Activated CD8-positive, alpha-beta memory T cell treated with anti-CD3 and anti-CD28 coated beads, Interleukin-2, amount 50 U/mL, for 48 hours (primary cell): ENCODE measurements at places on chromosomes 4 and X.

- no peak for DNase-seq
Observed at GRCh38 chr4:79034544-79034943, 95.3 kb upstream of the PAQR3 start.

GRCh38 chrX:42778096-42778495, at the start of gene PPP1R2C:
PPP1R2C (minus strand) TSS chrX:42778163; CDS start chrX:42778079, 84 bp downstream.
- DNase-seq = no peak

DNA sequence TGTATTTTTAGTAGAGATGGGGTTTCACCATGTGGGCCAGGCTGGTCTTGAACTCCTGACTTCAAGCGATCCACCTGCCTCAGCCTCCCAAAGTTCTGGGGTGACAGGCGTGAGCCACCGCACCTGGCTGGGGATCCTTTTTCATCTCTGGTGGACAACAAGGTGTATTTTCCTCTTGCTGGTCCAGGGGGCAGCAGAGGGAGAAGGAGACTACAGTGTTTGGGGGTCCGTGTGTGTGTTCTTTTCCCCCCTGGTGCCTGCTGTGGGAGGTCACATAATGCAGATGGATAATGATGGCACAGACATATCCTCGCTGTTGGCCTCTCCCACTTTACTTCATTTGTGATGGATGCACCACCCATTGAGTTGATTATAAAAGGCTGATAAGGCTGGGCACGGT, 39.0 kb upstream of the CD99 start:
- no peak for DNase-seq

- DNase-seq = no peak
Observed at GRCh38 chr4:132683957-132684356, 465.1 kb upstream of the PCDH10 start.

- DNase-seq = no peak
Observed at GRCh38 chrX:96619588-96619987, 65.1 kb upstream of the DIAPH2 start.

DNA sequence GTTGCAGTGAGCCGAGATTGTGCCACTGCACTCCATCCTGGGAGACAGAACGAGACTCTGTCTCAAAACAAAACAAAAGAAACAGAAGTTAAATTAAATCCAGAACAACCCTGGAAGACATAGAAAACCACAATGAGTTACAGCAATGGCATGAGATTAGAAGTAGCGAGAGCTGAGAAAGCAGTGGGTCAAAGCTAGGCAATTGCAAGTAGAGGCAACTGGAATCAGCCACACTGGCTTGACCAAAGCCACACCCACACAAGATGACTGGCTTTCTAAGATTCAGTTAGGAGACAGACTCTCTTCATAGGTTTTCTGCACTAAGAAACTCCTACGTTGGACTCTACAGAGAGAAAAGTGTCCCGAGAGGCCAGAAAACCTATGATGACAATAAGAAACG, 443.0 kb downstream of the GPM6A start:
- DNase-seq = no peak

DNA sequence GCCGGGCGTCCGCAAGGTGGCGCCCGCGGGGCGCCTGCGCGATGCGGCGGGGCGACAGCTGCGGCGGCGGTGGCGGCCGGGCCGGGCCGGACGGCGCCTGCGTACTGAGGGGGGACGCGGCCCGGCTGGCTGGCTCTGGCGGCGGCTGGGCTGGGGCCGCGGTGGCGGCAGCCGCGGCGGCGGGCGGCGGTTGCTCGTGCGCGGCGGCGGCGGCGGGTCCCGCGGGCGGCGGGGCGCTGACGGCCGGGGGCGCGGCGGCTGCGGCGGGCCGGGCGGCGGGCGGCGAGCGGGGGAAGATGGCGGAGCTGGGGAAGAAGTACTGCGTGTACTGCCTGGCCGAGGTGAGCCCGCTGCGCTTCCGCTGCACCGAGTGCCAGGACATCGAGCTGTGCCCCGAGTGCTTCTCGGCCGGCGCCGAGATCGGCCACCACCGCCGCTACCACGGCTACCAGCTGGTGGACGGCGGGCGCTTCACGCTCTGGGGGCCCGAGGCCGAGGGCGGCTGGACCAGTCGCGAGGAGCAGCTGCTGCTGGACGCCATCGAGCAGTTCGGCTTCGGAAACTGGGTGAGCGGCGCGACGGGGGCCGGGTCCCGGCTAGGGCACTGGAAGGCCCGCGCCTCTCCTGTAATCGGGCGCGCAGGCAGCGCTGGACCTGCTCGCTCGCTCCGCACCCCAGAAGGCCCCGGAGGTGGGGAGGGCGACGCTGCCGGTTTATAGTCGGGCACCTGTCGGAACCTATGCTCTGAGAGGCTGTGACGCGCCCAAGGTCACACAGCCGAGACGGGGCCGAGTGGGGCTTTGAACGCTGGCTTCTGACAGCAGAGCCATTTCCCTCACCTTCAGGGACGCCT, at the start of gene TADA2B:
Gene TADA2B, plus strand, starts transcription at position 89 of the 853 bp plus-strand sequence. Its CDS starts 208 bp downstream, at position 297.
- DNase-seq = peak; percentile 78

- no peak for DNase-seq
Observed at GRCh38 chrX:153779891-153780677, 757 bp upstream of the SRPK3 start.

DNA sequence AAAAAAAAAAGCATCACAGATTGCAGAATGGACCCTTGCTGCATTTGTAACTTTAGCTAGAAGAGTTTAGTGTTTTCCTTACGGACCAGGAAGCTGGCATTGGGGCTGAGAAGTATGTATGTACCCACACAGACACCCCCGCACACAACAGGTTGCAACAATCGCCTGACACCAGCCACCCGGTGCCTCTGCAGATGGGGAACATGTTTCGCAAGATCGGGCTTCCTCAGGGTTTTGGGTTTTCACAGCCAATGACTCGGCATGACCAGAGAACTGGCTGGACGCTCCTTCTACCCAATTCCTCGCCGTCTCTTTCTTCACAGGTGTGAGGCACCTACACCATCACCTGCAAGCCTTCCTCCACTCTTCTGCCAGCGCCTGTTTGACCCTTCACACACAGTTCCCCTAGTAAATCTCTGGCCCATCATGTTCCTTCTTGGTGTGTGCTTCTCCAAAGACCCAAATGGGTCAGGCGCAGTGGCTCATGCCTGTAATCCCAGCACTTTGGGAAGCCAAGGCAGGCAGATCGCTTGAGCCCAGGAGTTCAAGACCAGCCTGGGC, 70.4 kb downstream of the DHRSX start:
- no peak for DNase-seq

DNA sequence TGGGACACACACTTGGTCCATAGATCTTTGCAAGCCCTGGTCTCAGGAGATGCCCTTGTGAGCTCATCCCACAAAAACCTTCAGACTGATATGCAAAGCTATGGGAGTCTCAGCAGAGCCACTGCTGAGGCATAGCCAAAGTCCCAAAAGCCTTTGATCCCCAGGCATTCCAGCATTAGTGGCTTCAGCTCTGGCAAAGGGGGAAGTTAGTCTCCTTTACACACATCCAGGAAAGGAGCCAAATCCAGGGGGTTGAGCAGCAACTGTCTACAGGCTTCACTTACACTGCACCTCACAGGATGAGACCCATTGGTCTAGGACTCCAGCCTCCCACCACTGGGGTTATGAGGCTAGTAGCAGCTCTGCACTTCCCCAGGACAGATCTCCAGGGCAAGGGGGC, 14.0 kb downstream of the PF4 start:
- DNase-seq = no peak

- DNase-seq = no peak
Observed at GRCh38 chrX:69808375-69808774, 192.5 kb downstream of the EDA start.

DNA sequence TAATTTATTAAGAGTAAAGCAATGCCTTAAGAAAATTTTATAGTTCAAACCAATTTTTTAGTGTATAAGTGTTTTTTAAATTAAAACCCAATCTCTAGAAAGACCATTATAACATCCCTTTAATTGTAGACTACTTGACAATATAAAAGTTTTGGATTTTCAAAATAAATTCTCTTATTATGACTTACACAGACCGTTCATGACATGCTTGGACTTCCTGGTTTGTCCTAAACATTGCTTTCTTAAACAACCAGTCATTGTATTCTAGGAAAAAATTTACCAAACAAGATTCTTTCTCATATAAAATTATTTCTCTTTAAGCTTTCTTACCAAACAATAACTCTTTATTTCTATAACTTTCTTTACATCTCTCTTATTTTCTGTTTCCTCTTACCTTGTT, 49.0 kb upstream of the CXorf51A start:
- DNase-seq = no peak

DNA sequence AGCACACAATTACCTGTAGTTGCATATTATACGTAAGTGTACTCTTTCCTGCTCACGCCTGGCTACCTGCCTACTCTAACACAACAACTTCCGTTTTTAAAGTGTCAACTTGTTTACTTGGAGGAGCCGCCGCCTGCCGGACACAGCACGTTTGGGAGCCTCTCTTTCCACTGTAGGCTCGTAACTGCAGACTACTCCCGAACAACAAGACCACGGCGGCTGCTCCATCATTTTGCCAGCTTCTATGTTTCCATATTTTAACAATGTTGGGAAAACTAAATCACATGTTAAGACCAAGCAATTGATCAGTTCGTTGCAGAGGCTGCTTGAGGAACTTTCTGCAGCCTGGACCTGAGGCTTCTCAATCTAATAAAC, 841 bp downstream of the MTNR1A start:
- no peak for DNase-seq

- no peak for DNase-seq
Observed at GRCh38 chrX:38871129-38872029, 70.1 kb downstream of the MID1IP1 start.

DNA sequence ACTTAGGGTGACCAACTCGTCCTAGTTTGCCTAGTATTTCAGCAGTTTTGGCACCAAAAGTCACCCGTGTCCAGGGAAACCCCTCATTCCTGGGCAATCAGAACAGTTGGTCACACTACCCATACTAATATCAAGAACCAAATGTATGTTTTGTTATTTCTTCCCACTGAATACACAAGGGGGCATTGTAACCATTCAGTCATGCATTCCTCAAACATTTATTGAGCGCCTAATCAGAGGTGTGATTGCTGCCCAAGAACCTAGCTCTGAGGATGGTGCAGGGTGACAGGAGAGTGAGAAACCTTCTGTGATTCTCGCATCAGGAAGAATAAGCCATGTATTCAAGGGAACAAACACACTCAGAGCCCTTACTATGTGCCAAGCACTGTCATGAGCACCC, 69.8 kb upstream of the RAI2 start:
- no peak for DNase-seq

DNA sequence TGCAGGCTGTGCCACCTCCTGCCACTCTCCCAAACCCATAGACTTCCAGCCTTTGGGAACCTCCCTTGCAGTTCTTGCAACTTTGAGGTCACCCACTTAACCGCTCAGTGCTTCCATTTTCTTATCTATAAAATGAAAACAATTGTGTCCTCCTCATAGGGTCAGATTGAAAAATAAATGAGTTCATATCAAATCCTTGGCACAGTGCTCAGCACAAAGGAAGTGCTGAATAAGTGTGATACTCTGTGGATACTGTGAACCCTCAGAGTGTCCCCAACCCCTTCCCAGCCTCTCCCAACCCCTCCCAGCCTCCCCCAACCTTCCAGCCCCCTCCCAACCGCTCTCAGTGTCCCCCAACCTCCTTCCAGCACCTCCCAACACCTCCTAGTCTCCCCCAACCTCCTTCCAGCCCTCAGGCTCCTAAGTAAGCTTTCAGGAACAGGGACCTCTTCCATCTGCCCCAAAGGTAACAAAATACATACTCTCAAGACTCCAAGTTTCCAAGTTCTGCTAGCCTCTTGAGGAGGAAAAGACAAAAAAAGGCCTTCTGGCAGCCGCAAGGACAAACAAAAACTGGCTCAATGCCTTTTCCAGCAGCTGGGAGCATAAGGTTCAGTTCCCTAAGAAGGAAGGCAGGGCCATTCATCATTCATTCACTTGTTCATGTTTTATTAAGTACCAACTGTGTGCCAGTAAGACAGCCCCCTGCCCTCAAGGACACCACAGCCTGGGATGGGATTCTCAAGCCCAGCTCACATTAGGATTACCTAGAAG, 46.1 kb upstream of the LGI2 start:
- DNase-seq = no peak

- DNase-seq = no peak
Observed at GRCh38 chr4:154001193-154001592, 212.3 kb upstream of the SFRP2 start.

- DNase-seq = no peak
Observed at GRCh38 chr4:111639120-111639690, 506.0 kb upstream of the FAM241A start.

GRCh38 chr4:128451270-128451905, 163.8 kb upstream of the PGRMC2 start:
- no peak for DNase-seq

- DNase-seq = no peak
Observed at GRCh38 chr4:8352368-8353157, 83.0 kb downstream of the HTRA3 start.

DNA sequence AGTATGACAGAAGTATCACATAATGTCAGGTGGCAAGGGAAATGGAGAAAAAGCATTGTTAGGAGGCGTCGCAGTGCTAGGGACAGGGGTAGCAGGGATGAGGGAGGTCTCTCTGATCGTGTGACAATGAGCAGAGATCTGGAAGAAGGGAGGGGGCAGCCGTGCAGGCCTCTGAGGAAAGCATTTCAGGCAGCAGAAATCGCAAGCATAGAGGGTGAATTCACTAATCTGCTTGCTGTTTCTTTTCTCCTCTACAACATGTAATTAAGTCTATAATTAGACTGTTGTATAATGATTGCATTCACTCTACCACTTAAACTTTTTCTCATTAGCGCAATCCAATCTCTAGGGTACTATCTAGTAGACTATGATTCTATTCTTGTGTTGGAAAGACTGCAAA, 9.1 kb downstream of the CYP4V2 start:
- DNase-seq = no peak

DNA sequence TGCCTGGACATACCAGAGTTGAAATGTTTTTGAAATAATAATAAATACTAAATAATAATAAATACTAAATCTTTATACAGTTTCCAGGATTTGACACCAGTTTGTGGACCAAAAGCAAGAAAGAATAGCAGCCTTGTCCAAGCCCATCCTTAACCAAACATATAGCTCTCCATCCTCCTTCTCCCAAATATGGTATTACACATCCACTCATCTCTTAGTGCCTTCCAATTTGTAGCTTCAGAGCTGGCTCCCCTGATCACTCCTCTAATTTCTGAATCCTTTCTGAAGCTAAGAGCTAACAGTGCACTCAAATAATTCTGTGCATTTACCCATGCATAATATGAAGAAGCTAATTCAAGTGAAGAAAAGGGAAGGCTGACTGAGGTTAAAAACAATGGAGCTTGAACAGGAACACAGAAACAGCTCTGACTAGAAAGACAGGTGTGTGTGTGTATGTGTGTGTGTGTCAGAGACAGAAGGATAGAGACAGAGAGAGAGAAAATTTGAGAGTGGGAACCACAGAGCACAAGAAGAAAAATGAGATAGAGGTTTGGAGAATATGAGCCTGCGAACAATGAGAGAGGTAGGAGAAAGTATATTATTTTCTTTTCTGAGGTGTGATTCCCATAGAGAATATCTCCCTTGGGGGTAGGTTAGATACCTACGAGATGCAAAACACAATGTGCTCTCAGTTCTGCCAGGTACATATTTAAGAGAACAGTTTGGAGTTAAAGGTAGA, 123.5 kb downstream of the CAMK2D start:
- no peak for DNase-seq
